Activated CD8-positive, alpha-beta T cell treated with anti-CD3 and anti-CD28 coated beads, Interleukin-2, amount 10 ng/mL, durations not matched to agents 7 days and 5 days (primary cell): ENCODE measurements at places on chromosomes 16 and 17.
A peak's percentile ranks its signal among the peaks of the same experiment; 100 is the strongest.

GRCh38 chr17:40316571-40317344 is 7.8 kb downstream of the RARA start:
- no peak for DNase-seq

- no peak for DNase-seq
Observed at GRCh38 chr16:79997257-79997656, 396.7 kb upstream of the MAF start.

GRCh38 chr16:23026784-23027362 is 122.4 kb downstream of the USP31 start:
- DNase-seq = no peak

GRCh38 chr16:66661210-66661560 is 35.4 kb downstream of the CMTM4 start:
- DNase-seq = no peak

DNA sequence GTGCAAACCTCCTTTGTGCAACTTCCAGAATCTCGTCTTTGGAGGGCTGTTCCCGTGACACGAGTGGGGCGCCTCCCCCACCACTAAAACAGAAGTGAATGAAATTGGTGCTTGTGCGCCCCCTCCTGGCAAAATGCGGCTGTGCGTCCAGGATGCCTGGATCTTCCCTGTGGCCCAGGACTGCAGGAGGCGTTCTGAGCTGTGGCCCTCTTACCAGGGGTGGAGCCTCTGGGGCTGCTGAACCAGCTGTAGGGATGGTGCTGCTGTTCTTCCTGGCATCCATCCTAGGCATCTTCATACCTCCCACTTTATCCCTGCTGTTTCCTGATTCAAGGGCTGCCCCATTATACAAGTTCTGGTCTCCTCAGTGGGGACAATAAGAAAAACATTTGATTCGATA is 18.5 kb upstream of the NAGLU start:
- DNase-seq = peak; percentile 87

GRCh38 chr16:61366006-61366405 is 670.2 kb downstream of the CDH8 start:
- no peak for DNase-seq

DNA sequence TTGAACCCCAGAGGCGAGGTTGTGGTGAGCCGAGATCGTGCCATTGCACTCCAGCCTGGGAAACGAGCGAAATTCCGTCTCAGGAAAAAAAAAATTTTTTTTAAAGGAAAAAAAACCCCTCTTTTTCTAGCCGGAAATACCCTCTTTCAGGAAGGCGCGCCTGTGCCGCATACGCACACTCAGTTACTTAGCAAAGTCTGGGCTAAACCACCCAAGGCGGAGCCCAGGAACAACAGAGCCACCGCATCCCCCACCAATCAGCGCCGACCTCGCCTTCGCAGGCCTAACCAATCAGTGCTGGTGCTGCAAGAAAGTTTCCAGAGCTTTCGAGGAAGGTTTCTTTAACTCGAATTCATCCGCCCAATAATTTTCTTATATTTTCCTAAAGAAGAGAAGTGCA is 510.4 kb downstream of the KCNJ18 start:
- DNase-seq = no peak

- no peak for DNase-seq
Observed at GRCh38 chr16:8622315-8622656, 788 bp downstream of the METTL22 start.

DNA sequence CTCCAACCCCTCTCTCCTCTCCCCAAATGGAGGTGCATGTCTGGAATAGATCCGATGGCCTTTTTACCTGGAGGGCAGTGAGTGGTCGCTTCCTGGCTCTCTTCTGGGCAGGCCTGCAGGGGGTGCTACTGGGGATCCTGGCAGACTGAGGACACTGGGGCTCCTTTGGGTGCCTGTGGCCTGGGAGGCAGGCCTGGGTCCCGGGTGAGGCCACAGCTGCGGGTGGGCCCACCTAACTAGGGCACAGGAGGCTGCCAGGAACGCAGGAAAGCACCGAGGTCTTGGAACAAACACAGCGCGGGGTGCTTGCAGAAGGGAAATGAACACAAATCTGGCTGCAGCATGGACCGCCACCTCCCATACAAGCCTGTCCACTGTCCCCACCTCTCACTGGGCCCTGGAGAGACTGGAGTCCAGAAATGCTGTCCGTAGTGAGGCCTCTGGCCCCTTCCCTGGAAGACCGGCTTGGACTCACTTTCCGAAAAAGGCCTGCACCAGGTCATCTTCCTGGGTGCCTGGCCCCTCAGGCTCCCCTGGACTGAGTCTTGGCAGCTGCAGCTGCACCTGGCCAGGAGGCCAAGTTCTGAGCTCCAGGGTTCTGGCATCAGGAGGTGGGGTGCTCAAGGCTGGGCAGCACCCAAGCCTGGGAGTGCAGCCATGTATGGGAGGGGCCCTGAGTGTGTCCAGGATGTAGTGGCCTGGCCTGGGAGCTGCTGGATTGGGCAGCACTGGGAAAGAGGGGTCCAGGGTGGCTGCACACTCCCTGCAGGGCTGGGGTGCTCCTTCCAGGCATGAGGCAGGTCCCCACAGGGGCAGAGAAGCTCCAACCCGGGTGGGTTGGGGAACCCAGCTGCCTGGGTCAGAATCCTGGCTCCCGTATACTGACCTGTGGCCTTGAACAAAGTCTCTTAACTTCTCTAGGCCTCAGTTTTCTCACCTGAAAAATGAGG is 195.1 kb downstream of the IRF8 start:
- no peak for DNase-seq

DNA sequence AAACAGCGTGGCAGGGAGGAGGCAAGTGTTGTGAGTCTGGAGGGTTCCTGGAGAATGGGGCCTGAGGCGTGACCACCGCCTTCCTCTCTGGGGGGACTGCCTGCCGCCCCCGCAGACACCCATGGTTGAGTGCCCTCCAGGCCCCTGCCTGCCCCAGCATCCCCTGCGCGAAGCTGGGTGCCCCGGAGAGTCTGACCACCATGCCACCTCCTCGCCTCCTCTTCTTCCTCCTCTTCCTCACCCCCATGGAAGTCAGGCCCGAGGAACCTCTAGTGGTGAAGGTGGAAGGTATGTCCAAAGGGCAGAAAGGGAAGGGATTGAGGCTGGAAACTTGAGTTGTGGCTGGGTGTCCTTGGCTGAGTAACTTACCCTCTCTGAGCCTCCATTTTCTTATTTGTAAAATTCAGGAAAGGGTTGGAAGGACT is at the start of gene CD19:
Gene CD19, plus strand, starts transcription at position 171 of the 425 bp plus-strand sequence. Its CDS starts 30 bp downstream, at position 201.
- no peak for DNase-seq

- no peak for DNase-seq
Observed at GRCh38 chr16:64762211-64762610, 359.7 kb downstream of the CDH11 start.

GRCh38 chr17:17963066-17963465 is 9.1 kb downstream of the TOM1L2 start:
- DNase-seq = no peak

- DNase-seq = no peak
Observed at GRCh38 chr16:12584488-12585233, 219.0 kb downstream of the CPPED1 start.

DNA sequence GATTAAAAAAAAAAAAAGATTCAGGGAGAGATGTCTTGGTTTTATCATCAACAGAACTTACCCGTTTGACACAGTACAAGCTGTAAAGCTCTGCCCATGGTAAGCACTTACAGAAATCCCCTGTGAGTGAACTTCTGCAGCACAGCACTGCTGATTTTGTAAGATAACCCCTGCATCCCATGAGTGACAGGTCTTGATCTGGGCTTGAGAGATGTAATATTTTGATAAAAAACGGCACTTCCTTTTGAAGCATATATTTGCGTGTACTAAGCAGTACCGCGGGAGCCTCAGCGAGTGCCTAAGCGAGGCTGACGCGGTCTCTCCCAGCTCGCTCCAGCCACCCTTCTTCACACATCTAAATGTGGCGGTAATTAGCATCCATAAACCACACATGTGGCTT is 50.5 kb downstream of the IKZF3 start:
- peak; percentile 72 for DNase-seq

DNA sequence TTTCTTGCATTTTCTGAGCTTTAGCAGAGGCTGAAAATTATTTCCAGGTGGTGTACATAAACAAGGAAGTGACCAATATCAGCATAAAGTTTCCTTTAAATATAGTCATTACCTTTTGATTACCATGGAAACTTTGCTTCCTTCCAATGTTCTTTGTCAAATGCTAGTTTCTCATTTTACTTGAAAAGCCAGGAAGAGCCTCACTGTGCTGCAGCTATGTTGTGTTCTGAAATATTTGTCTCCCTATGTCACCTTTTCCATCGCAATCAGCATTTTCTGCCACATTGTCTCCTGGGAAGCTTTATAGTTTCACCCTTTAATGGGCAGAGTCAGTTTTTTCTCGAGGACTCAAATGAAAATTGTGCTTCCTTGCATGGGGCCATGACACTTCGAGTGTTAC is 496.0 kb downstream of the CDH8 start:
- DNase-seq = no peak

DNA sequence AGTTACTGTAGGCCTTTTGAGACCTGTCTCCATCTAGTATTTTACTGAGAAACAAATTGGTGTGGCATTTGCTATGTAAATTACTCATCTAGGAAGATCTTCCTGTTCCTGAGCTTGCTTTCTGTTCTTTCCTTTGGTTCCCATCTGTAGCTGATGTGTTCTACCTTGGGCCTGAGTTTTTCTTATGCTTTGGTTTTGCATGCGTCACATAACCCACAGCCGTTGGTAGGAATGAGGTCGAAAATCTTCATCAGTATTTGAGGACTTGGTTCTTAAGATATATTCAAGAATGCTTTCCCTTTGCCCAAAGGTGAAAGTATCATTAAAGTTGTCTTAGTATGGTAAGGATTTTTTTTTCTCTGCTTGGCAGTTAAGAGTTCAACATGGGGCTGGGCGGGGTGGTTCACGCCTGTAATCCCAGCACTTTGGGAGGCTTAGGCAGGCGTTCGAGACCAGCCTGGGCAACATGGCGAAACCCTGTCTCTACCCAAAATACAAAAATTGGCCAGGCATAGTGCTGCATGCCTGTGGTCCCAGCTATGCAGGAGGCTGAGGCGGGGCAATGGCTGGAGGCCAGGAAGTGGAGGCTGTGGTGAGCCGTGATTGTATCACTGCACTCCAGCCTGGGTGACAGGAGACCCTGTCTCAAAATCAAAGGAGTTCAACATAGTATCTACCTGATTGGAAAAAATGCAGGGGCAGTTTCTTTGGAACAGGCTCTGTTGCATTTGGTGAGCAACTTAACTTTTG is 28.8 kb downstream of the IST1 start:
- DNase-seq = no peak

GRCh38 chr16:49554681-49555080 is 181.1 kb downstream of the C16orf78 start:
- DNase-seq = no peak

GRCh38 chr17:60415146-60415545 is 7.1 kb upstream of the CHCT1 start:
- no peak for DNase-seq

GRCh38 chr17:79997011-79997660 is 38.5 kb downstream of the TBC1D16 start:
- peak; percentile 91 for DNase-seq

DNA sequence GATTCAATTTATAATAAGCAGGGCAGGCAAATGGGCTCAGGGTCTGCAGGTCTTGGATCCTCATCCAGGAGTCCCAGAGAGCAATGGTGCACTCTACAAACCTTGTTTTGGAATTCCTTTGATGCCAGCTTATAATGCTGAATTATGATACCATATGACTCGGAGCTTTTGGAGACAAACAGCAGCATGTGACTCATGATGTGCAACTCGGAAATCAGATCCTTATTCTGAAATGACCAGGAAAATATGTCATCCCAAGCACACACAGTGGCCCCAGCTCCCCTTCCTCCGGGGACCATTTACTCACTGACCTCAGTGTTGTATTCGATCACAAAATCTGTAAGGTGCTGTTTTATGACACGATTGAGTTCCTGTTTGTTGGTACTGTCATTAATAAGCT is 20.2 kb upstream of the UMOD start:
- DNase-seq = no peak

- DNase-seq = no peak
Observed at GRCh38 chr16:50021544-50021943, 3.5 kb upstream of the CNEP1R1 start.

DNA sequence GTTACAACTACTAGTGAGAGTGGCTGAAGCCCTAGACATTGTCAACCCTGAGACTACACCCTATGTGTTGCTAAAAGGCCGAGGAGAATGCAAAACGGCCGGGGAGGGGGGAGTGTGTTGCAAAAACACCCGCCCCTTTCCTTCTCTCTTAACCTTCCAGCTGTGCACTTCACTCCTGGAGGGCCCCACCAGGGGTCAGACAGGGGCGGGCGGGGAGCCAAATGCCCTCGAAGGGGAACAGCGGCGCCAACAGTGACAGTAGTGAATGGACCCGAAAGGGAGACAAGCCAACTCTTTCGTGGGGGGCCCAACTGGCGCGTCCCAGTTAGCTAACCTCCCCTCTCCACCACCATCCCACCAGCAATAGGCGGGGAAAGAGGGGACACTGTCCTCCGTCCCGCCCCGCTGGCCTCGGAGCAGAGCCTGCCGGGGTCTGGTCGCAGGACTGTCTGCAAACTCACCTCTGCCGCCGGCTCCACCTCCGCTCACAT is 352 bp downstream of the MARF1 start:
- peak; percentile 89 for DNase-seq
